ENCODE measurements at places on chromosomes 5 and 9.

- DNase-seq, result no peak
Measured at GRCh38 chr9:112081918-112082729, 93.0 kb downstream of the SUSD1 start.

DNA sequence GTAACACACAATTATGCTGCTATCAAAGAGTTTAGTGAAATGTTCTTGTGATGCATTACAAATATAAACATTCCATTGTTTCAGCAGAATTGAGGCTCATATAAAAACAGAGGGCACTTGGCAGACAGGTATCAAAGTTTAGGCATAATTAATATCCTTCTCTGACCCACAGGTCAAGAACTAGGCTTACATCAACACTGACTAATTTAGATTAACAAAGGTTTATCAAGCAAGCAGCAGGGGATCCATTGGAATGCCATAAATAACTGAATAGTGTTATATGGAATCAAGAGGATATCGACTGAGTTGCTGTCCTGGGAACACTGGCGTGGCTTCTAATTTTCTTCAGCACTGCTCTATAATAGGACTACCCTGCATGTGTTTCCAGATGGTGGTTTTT is 414.5 kb upstream of the ARRDC3 start:
- no peak for DNase-seq

- DNase-seq, result no peak
Measured at GRCh38 chr9:118129541-118129940, 425.3 kb downstream of the TLR4 start.

- peak; percentile 45 for DNase-seq
Measured at GRCh38 chr5:39143151-39143860, 69.1 kb upstream of the RICTOR start.

DNA sequence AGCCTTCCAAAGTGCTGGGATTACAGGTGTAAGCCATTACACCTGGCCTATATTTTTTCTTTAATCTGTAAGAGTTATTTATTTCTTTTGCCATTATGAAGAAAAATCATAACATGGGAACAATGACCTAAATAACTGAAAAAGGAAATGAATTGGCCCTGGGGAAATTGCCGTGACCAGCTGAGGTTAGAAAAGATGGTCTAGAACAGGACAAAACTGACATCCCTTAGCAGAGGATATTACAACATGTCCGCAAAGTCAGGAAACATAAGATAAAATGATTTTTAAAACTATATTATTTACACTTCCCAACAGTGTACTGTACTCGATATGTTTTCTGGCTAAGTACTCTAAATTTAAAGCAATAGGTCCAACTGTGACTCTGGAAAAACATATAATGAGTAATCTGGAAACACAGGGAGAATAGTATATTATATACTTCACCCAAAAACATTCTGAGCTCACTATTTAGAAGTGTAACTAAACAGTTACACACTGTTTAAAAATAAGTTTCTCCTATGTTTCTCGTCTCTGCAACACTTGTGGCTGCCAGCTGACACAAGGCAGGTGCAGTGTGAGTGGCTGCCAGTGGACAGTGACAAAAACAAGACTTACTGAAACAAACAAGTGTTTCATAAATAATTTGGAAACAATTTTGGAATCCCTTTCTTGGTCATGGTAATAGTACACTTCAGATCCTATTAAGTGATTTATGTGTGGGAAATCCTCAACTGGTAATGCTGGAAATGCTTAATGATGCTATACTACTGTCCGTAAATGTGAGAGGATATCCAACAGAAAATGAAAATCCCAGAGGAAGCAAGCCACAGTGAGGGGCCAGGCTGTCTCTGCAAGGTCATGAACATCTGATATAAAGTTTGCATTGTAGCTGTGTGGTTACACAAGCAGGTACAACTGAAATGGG is 69.1 kb downstream of the C9orf85 start:
- DNase-seq, result no peak

DNA sequence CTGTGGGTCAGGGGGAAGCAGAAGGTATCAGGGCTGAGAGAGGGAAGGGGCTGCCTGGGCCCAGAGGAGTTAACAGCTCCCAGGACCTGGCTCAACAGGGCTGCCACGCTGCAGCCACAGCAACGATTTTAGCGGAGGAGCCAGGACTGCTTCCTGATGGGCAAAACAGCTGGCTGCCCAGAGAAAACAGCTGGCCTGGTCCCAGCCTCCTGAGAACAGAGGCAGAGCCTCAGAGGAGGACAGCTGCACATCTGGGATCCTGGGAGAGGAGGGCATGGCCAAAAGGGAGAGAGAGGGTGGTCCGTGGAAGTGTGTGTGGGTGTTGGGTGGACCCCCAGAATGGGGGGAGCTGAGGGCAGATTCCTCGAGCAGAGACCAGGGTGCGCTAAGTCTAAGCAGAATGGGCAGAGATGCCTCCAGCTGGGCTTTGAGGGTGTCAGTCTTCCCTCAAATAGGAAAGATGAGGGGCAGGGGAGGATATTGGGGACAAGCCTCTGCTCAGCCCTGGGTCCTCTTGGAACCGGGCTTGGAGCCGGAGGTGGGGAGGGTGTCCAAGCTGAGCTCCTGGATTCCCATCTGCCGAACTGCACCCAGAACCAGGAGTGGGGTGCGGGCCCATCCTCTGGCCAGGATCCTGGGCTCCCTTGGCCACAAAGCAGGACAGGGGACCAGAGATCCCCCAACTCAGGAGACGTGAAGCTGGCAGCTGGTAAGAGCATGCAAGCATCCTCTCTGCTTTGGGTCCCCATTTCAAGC is 9.1 kb upstream of the CERCAM start:
- no peak for DNase-seq

DNA sequence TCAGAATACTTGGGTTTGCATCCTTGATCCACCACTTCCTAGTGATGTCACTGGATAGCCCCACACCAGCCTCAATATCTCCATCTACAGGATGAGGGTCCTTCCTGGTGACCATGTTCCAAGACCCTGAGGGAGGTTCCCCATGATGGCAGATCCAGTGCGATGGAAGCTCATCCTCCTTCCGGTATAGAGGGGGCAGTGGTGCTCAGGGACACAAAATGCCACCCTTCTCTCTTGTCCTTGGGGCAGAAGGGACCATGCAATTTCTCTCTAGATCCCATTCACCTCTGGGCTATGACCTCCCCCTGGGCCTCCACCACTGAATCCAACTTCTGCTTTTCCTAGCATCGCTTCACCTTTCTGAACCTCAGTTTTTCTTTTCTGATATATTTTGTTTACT is 5.4 kb upstream of the SLC25A51 start:
- no peak for DNase-seq

DNA sequence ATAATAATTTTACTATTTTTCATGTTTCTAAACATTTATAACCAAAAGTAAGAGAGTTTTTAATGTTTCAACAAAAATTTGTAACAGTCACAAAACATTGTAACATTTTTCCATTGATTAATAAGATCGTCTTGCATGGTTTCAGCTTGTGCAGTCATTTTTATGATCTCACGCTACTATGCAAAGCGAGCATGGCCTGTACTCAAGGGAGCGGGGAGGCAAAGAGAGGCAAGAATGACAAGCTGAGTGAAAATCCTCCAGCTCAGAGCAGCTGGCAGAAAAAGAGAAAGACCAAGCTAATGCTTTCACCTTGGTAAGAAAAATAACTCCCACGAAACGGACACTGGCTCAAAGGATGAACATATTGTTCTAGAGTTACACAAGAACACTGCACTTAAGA is 90.0 kb upstream of the SV2C start:
- no peak for DNase-seq

- DNase-seq, result no peak
Measured at GRCh38 chr5:12952409-12952808, 992.1 kb downstream of the DNAH5 start.
